Renal cortex interstitium (tissue), 15 donors: ENCODE measurements at places on chromosomes 6 and 20. TPM values are rescaled to one million over a fixed set of nuclear protein-coding genes. Genes with fewer than 3 reads are reported as not detected.

The PRDM13 gene
- polyA plus RNA-seq: not detected

The SIM1 gene
- 24.8 TPM for polyA plus RNA-seq

The PACSIN1 gene
- 0.78 TPM for polyA plus RNA-seq

The FAM217A gene
- 4.0 TPM for polyA plus RNA-seq

DNA sequence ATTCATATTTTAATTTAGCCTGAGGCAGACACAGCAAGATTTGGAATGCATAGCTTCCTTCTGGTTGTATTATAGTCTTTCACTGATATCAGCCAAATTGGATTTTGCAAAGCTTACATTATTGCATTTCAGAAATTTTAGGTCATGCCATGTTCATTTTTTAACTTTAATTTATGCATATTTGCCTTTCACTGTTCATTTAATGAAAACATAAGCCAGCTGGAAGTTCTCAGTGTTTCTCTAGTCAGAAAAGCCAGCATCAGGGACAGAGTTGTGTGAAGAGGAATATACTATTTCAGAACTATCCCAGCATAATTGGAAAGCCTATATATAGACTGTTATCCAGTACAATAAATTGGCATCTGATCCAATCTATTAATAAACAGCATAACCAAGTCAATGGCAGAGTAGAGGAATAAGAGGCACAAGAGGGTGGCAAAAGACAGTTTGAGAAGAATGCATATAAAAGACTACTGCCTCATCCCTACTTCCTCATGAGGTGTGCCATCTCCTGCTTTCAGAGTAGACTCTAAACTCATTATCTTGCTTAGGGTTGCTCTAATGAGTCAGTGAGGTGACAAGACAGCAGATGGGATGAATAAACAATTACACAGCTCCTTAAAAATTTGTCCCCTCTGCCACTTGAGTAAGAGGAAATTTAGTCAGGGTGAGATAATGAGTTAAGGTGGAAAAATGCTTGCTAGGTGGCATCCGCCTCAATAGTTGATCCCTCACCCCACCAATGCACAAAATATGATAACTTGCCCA lies 159.8 kb upstream of the HCRTR2 start:
- no peak for DNase-seq
